ENCODE measurements at places on chromosomes 3 and 15.

- DNase-seq: peak; percentile 53
Observed at GRCh38 chr3:122533931-122534334, 19.2 kb upstream of the KPNA1 start.

DNA sequence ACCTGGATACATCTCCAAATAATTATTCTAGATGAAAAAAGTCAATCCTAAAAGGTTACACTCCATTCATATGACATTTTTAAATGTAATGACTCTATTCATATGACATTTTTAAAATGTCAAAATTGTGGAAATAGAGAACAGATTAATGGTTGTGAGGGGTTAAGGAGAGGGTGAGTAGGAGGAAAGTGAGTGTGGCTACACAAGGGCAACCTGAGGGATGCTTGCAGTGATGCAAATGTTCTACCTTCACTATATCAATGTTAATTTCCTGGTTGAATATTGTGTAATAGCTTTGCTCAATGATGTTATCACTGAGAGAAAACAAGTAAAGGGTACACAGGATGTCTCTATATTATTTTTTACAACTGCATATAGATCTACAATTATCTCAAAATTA is 54.9 kb upstream of the PXYLP1 start:
- DNase-seq: no peak

DNA sequence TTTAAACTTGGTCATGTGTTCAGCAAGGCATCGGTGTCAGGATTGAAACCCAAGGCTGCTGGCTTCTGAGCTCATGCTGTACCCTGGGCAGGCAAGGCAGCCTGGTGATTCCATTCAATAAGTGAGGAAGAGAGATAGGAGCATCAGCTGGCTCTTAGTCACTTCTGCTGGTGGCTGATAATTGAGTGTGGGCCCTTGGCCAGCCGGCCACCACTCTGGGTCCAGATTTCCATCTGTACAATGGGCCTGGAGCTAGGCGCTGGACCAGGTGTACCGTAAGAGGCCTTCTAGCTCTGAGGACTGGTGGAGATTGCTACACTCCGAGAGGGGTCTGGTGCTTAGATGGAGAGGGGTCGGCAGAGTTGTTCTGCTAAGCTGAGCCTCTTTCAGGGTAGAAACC is 4.3 kb downstream of the CD276 start:
- no peak for DNase-seq

DNA sequence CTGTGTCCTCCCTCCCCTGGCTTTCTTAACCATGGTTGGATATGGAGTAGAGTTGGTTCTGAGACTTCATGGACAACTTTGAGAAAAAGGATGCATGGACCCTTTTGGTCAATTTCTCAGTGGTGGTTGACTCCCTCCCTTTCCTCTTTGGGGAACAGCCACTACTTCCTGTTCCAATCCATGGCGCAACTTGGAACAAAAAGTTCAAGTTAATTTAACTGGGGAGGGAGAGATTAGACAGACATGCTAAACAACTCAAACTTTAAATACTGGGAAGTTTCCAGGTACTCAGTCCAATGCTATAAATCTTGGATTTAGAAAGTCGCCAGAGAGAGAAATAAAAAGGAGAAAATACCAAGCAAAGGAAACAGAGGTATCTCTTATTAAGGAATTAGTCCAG is 202.2 kb downstream of the PDZRN3 start:
- DNase-seq: no peak

DNA sequence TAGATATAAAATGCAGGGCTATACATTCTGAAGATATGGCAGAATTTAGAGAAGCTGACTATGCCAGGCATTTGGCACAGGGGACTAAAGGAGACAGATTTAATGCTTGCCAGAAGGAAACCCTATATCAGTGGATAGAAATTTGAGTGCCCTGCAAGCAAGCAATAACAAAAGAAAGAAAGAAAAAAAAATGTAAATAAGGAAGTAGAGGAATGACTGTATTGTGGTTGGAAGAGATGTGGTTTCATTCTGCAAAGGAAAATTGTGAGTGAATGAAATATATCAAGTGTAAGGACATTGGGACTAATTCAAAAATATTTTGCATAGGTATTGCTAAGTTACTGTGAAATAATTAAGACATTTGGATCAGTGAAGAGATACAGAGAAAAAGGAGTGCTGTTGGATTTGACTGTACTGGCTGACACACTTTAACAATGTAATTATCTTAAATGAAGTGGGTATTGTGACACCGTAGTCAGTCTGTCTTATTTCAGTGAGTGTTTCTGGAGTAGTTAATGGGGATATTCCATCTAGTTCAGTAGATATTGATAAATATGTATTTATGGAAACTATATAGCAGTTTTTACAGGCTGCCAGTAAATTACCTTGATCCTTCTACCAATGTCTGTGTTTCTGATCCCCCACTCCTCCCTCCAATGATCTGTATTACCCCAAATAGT is 418.2 kb downstream of the CNTN4 start:
- no peak for DNase-seq

DNA sequence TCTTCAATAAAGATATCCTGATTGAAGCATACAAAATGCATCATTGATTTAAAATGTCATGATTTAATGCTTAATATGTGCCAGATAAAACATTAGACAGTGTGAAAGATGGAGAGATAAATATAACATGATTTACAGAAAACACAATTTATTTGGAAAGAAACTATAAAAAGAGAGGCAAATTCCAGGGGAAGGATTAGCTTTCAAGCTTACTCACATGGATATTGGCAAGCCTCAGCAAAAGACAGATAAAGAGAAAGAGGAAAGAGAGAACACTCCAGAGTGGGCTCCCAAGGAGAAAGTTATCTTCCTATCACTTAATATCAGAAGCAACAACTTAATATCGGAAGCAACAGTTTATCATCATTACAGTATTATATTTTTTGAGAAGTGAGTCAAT is 1036.5 kb downstream of the SQOR start:
- DNase-seq: no peak

DNA sequence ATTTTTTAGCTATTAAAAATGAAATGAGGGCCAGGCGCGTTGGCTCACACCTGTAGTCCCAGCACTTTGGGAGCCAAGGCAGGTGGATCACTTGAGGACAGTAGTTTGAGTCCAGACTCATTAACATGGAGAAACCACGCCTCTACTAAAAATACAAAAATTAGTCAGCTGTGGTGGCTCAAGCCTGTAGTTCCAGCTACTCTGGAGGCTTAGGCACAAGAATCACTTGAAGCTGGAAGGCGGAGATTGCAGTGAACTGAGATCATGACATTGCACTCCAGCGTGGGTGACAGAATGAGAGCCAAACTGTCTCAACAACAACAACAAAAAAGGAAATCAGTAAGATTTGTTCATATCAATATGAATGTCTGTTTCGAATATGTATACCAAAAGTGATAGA is 517.1 kb downstream of the ROBO1 start:
- DNase-seq: no peak

- DNase-seq: no peak
Observed at GRCh38 chr3:146325170-146325569, 74.3 kb upstream of the PLSCR4 start.

GRCh38 chr3:195032955-195033354 is 238.0 kb downstream of the XXYLT1 start:
- no peak for DNase-seq

DNA sequence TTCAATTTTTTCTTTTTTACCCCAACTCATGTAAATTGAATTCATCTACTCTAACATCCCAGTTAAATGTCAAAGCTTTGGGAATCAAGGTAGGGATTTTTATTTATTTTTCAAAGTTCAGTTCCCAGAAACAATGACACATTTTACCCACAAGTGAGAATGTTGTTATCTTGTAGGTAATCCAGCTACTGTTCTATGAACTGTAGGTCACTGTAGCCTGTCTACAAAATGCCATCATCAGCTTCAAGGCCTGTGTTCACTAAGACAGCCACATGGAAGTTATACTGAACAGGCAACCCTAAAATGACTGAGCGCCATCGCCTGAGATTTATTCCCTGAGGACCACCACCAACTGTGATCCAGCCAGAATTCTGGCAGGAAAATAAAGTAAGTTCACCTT is 219.7 kb downstream of the FHIT start:
- DNase-seq: no peak
